ENCODE measurements at places on chromosomes 4 and X.
A peak's percentile ranks its signal among the peaks of the same experiment; 100 is the strongest.

- DNase-seq = no peak
Measured at GRCh38 chr4:26094076-26094475, 180.1 kb downstream of the SMIM20 start.

DNA sequence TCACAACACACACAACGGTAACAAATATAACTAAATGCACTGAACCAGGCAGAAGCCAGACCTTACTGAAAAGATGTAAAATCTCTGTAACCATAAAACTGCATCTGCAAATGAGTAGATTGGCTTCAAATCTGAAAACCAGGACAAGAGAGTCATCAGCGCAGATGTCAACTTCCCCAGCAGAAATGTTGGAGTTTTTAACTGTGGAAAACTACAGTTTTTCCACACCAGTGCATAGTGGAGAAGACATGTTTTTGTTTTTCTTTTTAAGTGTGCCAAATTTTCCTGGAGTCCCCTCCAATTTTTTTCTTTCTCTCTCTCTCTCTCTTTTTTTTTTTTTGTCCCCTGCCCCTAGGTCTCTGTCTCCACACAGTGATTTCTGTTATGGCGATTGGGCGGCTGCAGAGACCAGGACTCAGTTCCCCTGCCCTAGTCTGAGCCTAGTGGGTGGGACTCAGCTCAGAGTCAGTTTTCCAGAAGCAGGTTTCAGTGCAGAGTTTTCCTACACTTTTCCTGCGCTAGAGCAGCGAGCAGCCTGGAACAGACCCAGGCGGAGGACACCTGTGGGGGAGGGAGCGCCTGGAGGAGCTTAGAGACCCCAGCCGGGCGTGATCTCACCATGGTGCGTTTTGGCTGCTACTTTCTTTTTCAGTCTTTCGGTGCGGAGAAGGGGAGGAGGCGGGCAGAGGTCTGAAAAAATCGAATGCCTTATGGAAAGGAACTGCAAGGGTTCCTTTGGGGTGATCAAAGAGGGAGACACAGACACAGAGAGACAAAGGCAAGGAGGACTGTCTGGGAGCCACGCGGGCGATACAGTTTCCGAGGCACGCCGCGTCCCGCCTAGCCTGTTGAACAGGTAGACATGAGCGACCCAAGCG is at the start of gene GUCY1A1:
Gene GUCY1A1, plus strand, starts transcription at position 505 of the 878 bp plus-strand sequence. CDS start 30,020 bp downstream, outside the sequence.
- no peak for DNase-seq

DNA sequence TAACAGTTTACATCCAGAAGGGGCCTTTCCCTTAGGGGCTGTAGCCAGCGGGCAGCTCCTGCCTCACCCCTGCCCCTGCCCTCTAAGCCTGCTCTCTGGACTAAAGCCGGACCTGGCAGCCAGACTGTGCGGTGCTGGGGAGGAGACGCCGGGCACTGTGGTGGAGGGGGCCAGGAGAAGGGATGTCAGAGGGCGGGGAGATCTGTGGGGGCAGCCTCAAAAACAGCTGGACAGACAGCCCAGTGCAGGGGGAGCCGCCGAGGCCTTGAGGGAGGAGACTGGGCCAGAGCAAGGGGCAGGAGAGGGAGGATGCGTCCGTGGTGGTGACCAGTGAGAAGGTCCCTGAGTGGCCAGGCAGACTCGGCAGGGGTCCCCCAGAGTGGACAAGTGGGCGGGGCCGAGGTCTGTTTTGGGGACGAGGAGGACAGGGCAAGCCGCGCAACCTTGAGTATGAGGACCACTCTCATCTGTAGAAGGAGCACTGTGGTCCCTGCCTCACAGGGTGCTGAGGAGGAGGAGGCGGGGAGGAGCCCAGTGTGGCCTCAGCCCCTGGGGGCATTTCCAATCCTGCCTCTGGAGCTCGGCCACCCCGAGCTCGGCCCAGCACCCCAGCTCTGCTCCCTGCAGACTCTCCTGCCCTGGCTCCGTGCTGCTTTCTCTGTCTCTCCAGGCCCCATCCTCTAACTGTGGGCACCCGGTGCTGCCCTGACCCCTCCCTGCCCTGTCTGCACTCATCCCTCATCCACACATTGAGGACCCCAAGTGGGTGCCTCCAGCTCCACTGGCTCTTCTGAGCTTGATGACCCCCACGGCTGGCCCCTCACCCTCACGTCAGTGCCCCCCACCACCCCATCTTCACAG is 59.2 kb upstream of the NKX1-1 start:
- DNase-seq = no peak

- DNase-seq = no peak
Measured at GRCh38 chrX:148459343-148459742, 41.1 kb upstream of the AFF2 start.

DNA sequence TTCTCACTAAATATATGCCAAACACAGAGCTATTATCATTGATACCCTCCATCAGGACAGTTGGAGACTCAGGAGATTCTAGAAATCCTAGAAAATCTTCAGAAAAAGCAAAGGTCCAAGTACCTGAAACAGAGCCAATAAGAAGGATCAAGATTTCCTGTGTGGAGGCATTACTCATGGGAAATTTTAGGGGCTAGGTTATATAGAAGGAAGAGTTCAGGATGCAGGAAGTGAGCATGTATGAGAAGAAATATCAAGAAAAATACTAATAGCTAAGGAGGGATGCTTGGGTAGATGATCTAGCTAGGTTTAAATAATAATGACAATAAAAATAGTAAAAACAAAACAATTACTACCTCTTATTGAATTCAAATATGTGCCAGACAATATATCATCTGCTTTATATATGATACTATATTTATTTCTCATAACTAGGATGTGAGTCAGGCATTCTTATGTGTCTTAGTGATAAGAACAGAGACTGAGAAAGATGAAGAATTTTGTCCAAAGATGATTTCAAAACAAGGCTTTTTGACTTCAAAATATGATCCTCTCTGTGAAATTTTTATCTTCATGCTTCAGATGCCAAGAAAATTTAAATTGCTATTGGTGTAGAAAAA is 66.4 kb upstream of the HHIP start:
- no peak for DNase-seq

GRCh38 chrX:20224814-20225487 is 41.8 kb downstream of the RPS6KA3 start:
- DNase-seq = no peak

DNA sequence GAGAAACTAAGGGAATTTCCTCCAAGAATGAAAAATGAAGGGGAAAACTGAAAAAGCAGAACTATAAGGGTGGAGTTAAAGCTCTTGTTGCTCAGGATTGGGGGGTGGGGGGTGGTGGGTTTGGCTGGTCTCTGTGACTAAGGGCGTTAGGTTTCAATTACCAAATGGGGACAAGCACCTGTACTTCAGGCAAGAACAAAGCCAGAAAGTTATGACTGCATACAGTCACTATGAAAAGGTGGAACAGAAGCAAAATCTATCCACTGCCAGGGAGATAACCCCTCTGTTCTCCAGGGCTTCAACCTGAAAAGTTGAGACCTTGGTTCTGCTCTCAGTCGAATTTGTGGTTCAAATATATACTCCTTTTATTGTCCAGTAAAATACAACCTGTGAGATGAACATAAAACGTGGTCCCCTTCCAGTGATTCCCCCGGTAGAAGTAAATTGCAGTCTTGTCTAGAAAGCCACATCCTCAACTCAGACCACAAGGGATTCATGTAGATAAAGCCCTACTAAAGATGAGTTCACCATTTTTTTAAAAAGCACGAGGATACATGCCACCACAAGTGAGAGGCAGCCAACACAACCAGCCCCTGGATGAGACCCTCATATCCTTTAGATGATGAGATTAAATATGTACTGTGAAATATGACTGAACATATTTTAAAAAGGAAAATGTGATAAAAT is 257.1 kb upstream of the RPS6KA3 start:
- peak; percentile 36 for DNase-seq

GRCh38 chr4:108492816-108493595 is 127.4 kb upstream of the RPL34 start:
- DNase-seq = peak; percentile 32

DNA sequence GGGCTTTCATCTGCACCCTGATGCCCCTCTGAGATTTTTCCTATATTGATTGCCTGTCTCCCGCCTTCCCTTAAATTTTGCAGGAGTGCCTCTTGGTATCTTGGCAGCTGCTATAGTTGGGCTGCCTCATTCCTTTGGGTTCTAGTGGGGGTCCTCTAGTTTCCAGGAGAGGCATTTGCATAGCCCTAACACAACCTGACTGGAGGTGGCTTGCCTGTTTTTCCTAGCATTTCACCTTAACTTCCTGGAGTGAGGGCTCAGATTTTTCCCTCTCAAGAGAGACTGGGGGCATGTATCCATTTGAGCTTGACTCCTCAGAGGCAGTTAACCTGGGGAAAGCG is 46.0 kb downstream of the UGT2A3 start:
- no peak for DNase-seq

DNA sequence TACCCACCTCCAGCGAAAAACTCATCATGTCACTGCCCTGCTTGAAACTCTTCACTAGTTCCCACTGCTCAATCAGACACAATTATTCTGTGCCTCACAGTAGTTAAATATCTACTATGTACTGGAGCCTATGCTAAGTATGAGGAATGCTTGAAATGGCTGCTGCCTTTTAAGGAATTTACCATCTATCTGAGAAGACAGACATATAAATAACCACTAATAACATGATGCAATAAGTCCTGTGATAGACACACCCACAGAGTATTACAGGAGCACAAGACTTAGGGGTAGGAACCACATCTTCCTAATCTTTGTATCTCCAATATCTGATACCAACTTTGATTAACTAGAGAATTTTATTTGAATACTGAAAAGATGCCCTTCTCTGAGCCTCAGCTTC is 21.1 kb downstream of the SLC25A53 start:
- DNase-seq = no peak

DNA sequence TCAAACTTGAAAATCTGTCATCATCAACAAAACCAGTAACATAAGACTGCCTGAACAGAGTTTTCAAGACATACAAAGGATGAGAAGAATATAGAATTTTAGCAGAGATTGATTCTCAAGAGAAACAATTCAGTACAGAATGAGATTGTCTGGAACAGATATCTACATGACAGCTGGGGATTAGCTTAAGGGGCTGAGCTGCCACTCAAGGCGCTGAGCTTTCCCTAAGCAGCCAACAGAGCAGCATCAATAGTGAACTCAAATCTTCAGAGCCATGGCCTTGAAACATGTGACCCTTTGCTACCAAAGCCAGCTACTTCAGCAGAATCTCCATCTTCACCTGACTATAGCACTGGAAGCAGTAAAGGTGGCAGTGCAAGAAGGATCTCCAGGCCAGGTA is 24.3 kb upstream of the PCDH10 start:
- DNase-seq = no peak

DNA sequence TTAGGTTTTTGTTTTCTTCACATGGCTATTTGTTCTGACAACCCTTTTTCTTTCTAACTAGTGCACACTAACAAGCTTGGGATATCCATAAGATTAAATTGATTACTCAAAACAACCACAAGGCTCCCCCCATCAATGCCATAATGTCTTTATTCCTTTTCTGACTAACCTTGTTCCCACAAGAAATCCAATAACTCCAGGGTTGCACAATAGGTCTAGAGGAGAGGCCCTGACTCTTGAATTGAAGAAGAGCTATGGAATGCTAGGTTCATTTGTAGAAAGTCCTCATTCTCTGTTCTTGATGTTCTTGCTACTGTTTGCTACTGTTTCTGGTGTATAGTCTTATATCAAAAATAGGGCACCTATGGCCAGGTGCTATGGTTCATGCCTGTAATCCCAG is 71.0 kb downstream of the PRRG1 start:
- DNase-seq = no peak

DNA sequence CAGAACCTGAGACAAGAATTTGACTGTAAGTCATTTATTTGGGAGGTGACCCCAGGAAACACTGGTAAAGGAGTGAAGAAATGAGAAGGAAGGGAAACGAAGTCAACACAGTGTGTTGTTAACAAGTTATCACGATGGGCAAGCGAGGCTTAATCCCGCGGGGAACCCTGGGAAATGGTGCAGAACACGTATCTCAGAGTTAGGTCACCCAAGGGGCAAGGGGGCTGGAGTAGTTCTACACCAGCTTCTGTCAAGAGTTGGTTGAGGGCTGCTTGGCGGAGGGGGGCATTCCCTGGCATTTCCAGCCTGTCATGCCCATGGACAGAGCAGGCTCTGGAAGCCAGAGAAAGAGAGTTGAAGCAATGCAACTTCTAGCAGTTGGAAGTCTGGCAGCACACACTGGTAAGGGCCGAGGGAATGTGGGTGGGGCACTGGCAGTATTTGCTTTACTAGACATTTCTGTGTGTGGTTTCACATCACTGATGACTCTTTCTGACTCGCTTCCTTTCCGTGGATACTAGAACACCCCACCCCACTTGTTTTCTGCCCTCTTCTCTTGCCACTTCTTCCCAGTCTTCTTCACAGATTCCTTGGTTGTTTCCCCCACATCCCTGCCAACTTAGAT is 52.2 kb upstream of the ADGRG2 start:
- DNase-seq = no peak

DNA sequence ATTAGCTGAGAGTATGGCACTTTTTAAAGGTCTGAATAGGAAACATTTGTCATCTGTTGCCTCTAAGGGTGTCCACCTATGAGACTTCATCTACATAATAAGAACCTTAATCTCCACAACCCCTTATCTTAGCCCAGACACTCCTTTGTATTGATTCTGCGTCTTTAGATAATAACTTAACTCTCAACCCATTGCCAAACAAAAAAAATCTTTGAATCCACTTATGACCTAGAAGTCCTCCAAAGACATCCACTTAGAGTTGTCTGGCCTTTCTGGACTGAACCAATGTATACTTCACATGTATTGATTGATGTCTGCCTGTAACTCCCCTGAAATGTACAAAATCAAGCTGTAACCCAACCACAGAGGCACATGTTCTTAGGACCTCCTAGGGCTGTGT is 66.0 kb upstream of the CHRNA9 start:
- DNase-seq = no peak

- no peak for DNase-seq
Measured at GRCh38 chr4:113756005-113756410, 5.5 kb downstream of the CAMK2D start.

- no peak for DNase-seq
Measured at GRCh38 chrX:68666580-68666979, 19.1 kb downstream of the STARD8 start.

GRCh38 chr4:140330311-140330900 is 43.0 kb upstream of the SCOC start:
- DNase-seq = no peak
